ENCODE measurements at places on chromosomes 7 and 10. TPM values are rescaled to one million over a fixed set of nuclear protein-coding genes. Genes with fewer than 3 reads are reported as not detected.

The HTR5A gene
- total RNA-seq, result not detected

The SVOPL gene
- 1.5 TPM for total RNA-seq

The PTPRE gene
- 17.9 TPM for total RNA-seq

The ADAM12 gene
- 0.64 TPM for total RNA-seq

The NRAP gene
- total RNA-seq, result 0.07 TPM

The CFTR gene
- total RNA-seq, result 11.6 TPM

The TLL2 gene
- total RNA-seq, result 0.67 TPM

The OR2A42 gene
- 4.1 TPM for total RNA-seq

GRCh38 chr7:75776295-75776971, 4.4 kb upstream of the CCL26 start:
- no peaks in the 10 kb centered on the region for H3K27me3 ChIP-seq
- no peaks in the 10 kb centered on the region for H3K4me1 ChIP-seq
- no peak overlapping the region for H3K27ac ChIP-seq
- no peak overlapping the region for H3K4me3 ChIP-seq
- DNase-seq, result no peak

DNA sequence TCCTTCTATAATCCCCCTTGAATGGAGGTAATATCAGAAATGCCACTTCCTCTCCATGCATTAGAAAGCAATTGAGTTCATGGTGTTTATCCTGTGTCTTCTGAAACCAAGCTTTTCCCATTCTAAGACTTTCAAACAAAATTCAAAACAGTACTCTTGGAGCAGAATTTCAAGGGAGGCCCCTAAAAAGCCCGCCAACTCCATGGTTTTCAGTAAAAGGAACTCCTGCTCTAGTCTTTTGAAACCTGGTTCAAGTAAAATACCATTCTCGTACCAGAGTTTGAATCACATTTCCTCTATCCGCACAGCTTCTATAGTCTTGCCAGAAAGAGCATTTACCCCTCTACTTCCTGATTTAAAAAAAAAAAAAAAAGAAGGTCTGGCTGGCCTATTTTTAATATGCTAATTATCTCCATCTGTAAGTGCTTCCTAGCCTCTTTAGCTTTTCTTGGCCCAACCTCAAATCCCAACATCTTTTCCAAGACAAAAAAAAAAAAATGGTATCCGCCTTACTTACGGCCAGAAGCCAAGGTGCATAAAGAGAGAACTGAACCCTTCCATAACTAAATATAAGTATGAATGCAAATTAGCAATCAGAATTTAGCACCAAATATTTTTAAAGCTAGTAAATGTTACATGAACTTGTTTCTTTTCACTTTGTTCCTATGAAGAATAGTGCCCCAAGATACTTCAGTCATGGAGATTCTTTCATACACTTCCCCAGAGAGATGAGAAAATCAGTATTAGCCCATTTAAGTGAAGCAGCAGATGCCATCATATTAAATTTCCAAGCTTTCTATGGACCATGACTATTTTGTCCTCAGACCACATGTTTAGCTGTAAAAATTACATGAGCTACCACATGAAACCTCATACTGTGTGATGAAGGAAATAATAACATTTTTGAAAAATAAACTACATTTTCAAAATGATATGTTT, 199.9 kb upstream of the FAM3C start:
- no peaks in the 10 kb centered on the region for H3K4me1 ChIP-seq
- no peaks in the 10 kb centered on the region for H3K27me3 ChIP-seq
- H3K27ac ChIP-seq, result no peak overlapping the region
- no peak for DNase-seq
- no peaks in the 10 kb centered on the region for H3K36me3 ChIP-seq
- no peak overlapping the region for H3K4me3 ChIP-seq

GRCh38 chr10:25522294-25522693, 347.5 kb downstream of the GPR158 start:
- no peaks in the 10 kb centered on the region for H3K36me3 ChIP-seq
- no peak overlapping the region for H3K4me3 ChIP-seq
- H3K4me1 ChIP-seq, result no peaks in the 10 kb centered on the region
- no peak overlapping the region for H3K27ac ChIP-seq

DNA sequence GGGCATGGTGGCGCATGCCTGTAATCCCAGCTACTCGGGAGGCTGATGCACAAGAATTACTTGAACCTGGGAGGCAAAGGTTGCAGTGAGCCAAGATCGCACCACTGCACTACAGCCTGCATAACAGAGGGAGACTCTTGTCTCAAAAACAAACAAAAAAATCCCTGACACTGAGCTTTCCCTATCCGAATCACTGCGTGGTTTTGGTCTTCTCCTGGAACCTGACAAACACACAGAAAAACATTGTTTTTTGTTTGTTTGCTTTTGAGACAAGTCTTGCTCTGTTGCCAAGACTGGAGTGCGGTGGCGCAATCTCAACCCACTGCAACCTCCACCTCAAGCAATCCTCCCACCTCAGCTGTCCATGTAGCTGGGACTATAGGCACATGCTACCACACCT, 50.4 kb upstream of the PTPRN2 start:
- no peak overlapping the region for H3K4me3 ChIP-seq
- no peak for DNase-seq
- H3K27me3 ChIP-seq, result no peaks in the 10 kb centered on the region
- no peaks in the 10 kb centered on the region for H3K36me3 ChIP-seq
- H3K27ac ChIP-seq, result no peak overlapping the region

DNA sequence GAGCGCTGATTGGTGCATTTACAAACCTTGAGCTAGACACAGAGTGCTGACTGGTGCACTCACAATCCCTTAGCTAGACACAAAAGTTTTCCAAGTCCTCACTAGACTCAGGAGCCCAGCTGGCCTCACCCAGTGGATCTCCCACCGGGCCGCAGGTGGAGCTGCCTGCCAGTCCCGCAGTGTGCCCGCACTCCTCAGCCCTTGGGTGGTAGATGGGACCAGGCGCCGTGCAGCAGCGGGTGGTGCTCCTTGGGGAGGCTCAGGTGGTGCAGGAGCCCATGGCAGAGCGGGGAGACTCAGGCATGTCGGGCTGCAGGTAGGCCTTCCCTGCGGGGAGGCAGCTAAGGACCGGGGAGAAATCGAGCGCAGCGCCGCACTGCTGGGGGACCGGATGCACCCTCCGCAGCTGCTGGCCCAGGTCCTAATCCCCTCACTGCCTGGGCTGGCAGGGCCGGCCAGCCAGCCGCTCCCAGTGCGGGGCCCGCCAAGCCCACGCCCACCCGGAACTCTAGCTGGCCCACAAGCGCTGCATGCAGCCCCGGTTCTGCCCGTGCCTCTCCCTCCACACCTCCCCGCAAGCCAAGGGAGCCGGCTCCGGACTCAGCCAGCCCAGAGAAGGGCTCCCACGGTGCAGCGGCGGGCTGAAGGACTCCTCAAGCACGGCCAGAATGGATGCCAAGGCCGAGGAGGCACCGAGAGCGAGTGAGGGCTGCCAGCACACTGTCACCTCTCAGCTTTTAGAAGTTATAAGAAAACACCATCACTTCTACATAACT, 128.9 kb downstream of the ZNF438 start:
- no peak overlapping the region for H3K4me3 ChIP-seq
- peak; percentile 20 for DNase-seq
- no peaks in the 10 kb centered on the region for H3K36me3 ChIP-seq
- no peaks in the 10 kb centered on the region for H3K4me1 ChIP-seq

DNA sequence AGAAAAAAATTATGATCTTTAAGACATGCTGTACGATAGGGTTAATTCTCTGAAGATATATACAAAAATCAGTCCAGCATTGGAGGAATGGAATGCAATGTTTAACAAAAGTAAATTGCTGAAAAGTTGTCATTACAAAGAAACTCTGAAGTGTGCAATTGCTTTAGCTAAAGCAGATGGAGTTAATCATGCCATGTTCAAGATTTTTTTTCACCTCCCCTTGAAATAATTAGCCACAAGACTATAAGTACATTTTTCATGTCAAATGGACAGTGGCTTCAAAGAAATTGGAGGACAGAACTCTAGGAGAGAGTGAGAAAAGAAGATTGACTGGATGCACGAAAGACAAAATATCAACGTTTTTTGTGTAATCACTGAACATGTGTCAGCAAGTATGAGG, 63.1 kb upstream of the MEOX2 start:
- no peak overlapping the region for H3K27ac ChIP-seq
- no peak for DNase-seq
- no peak overlapping the region for H3K4me3 ChIP-seq
- H3K27me3 ChIP-seq, result no peaks in the 10 kb centered on the region
- no peaks in the 10 kb centered on the region for H3K36me3 ChIP-seq
- H3K4me1 ChIP-seq, result peaks cover 4% of the 10 kb centered on the region
